Muscle of leg (tissue), 16 donors: ENCODE measurements at places on chromosomes 12 and 14. TPM values are rescaled to one million over a fixed set of nuclear protein-coding genes. Genes with fewer than 3 reads are reported as not detected.
A peak's percentile ranks its signal among the peaks of the same experiment; 100 is the strongest.

Gene FITM1
- 170 TPM for total RNA-seq

DNA sequence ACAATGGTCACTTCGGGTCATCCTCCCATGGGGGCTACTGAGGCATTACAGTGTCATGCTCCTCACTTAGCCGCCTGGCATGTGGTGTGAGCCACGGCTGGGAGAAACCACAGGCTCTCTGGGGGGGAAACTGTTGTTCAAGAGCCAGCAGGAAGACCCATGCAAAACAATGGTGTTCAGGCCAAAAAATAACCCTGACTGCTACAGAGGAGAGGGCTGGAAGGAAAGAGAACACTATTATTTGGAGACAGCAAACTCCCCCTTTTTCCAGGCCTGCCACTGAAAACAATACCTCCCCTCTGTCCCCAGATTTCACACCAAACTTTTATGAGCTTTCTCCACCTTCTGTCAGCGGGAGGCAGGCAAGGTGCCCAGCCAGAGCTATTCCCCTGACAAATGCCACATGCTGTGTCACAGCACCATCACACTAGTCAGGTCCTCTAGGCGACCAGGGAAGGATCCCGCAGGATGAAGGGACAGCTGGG, 83.7 kb downstream of the CHGA start:
- H3K4me3 ChIP-seq: no peak overlapping the region
- peaks cover 59% of the 10 kb centered on the region for H3K4me1 ChIP-seq
- H3K27ac ChIP-seq: no peak overlapping the region
- no peaks in the 10 kb centered on the region for H3K36me3 ChIP-seq
- H3K27me3 ChIP-seq: no peaks in the 10 kb centered on the region
- DNase-seq: no peak

GRCh38 chr12:26896913-26897312, 40.9 kb downstream of the INTS13 start:
- no peak overlapping the region for H3K4me3 ChIP-seq
- no peak overlapping the region for H3K27ac ChIP-seq
- H3K36me3 ChIP-seq: peaks cover 5% of the 10 kb centered on the region
- H3K4me1 ChIP-seq: no peaks in the 10 kb centered on the region
- no peak for DNase-seq
- no peaks in the 10 kb centered on the region for H3K27me3 ChIP-seq

DNA sequence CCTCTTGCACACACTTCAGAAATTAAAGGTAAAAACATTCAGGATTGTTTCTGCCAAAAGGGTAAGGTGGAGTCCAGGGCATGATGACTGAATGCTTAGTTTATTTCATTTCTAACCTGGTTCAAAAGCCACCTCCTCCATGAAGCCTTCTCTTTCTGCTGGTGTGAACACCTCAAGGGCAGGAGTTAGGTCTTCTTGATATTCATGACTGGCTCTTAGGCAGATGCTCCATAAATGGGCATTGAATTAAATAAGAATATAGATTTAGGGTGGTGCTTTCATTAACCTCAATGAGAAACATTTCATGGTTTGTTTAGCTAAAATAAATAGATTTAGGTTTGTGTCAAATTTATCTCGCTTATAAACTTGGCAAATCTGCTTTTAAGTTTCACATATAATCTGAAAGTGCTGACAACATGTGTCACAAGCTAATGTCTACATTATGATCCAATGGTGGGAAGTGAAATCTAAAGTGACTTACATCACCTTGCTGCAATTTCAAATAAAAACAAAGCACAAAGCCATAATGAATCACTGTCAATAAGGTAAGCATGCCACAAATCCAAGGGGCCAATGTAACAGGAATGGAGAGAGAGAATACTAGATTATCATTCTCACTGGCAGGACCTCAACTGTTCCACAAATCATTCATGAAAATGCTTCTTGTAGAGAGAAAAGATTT, 72.7 kb upstream of the GRIP1 start:
- no peak for DNase-seq
- H3K27me3 ChIP-seq: no peaks in the 10 kb centered on the region
- no peak overlapping the region for H3K4me3 ChIP-seq
- H3K36me3 ChIP-seq: no peaks in the 10 kb centered on the region

GRCh38 chr12:10220398-10221077, 7.9 kb downstream of the GABARAPL1 start:
- no peak overlapping the region for H3K27ac ChIP-seq
- H3K36me3 ChIP-seq: peaks cover 33% of the 10 kb centered on the region
- no peaks in the 10 kb centered on the region for H3K27me3 ChIP-seq
- no peak overlapping the region for H3K4me3 ChIP-seq

DNA sequence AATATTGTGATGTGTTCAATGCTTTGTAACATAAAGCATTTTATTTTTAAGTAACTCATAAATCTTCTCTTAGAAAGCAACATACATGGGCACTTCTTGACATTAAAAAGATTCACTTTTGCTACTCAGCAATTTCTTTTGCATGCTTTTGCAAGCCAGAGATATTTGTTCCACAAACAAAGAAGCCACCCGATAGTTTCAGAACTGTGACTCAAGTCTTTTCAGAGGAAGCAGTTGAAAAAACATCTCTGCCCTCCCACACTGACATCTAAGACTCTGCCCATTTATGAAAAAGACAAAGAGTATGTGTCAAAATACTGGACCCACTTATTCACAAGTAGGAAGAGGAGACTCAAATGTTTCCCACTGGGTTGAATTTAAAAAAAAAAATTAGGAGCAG, 7.5 kb downstream of the APPL2 start:
- no peak overlapping the region for H3K4me3 ChIP-seq
- peak; percentile 48 for DNase-seq
- no peaks in the 10 kb centered on the region for H3K27me3 ChIP-seq
- no peaks in the 10 kb centered on the region for H3K4me1 ChIP-seq

- H3K27ac ChIP-seq: no peak overlapping the region
- peak; percentile 19 for DNase-seq
- H3K36me3 ChIP-seq: peaks cover 10% of the 10 kb centered on the region
Observed at GRCh38 chr12:103771466-103771865, 69.6 kb downstream of the NT5DC3 start.

- H3K4me1 ChIP-seq: peaks cover 43% of the 10 kb centered on the region
- no peaks in the 10 kb centered on the region for H3K36me3 ChIP-seq
- H3K27ac ChIP-seq: peak overlapping the region; percentile 1
- no peak for DNase-seq
Observed at GRCh38 chr12:64675795-64676194, 65.5 kb downstream of the RASSF3 start.

Gene GLS2
- total RNA-seq: 0.09 TPM

- no peak overlapping the region for H3K27ac ChIP-seq
- H3K36me3 ChIP-seq: no peaks in the 10 kb centered on the region
- peaks cover 5% of the 10 kb centered on the region for H3K4me1 ChIP-seq
- DNase-seq: no peak
- H3K27me3 ChIP-seq: peaks cover 4% of the 10 kb centered on the region
- no peak overlapping the region for H3K4me3 ChIP-seq
Observed at GRCh38 chr12:124125203-124125871, 152.3 kb downstream of the ZNF664 start.

DNA sequence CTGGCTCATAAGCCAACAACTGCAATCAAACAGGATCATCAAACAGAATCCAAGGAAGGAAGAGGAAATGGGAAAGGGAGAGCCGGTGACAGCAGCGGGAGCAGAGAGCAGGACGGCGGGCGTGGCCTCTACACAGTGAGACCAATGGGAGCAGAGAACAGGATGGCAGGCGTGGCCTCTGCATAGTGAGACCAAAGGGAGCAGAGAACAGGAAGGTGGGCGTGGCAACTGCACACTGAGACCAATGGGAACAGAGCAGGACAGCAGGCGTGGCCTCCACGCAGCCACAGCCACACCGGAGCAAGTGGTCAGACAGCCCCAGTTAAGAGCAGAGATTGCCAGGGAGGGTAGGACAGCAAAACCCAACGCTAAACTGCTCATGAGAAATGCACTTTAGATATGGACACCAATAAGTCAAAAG, 16.4 kb downstream of the LRCOL1 start:
- peaks cover 16% of the 10 kb centered on the region for H3K4me1 ChIP-seq
- H3K27me3 ChIP-seq: peaks cover 20% of the 10 kb centered on the region
- H3K4me3 ChIP-seq: peak overlapping the region; percentile 7
- H3K36me3 ChIP-seq: no peaks in the 10 kb centered on the region
- peak; percentile 97 for DNase-seq

Gene ABHD12B
- total RNA-seq: not detected
